ENCODE measurements at places on chromosomes 2 and 18.

DNA sequence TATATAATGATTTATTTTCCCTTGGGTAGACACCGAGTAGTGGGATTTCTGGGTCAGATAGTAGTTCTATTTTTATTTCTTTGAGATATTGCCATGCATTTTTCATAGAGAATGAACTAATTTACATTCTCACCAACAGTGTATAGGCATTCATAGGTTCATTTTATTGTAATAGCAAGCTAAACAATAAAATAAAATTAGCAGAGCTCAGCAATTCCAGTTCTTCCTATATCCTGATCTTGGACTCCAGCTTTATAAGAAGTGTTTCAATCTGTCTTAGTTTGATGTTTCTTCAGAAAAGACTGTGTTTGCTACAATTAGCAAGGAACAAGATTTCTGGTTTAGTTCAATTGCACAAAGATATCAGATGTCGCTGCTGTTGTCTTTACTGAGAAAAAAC is 1024.4 kb upstream of the LRRTM1 start:
- DNase-seq = no peak

- DNase-seq = no peak
These were observed 1138.4 kb downstream of the RPIA start for GRCh38 chr2:89829828-89830227.

- no peak for DNase-seq
These were observed 201.8 kb upstream of the GALNT5 start for GRCh38 chr2:157055660-157056199.

GRCh38 chr2:218605432-218605831 is 2.3 kb upstream of the PLCD4 start:
- no peak for DNase-seq

- DNase-seq = no peak
These were observed 110.3 kb upstream of the ST6GAL2 start for GRCh38 chr2:106996171-106996769.

DNA sequence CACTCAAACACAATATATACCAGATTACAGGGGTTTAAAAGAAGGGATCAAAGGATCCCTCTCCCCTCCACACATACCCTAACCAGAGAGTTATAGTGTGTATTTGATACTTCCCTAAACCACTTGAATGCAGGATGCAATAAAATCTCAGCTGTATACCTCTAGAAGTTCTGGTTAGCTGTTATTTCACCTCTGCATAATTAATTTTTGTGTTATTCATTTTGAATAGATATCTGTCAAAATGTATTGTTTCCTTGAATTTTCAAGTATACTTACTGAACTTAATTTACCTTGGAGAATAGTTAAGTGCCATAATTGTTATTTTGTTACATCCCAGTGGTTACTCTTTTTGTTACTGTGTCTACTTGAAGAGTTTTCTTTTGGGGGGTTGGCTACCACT is 34.5 kb downstream of the DDX1 start:
- DNase-seq = no peak

GRCh38 chr2:181900007-181900651 is 8.6 kb downstream of the ITPRID2 start:
- no peak for DNase-seq

DNA sequence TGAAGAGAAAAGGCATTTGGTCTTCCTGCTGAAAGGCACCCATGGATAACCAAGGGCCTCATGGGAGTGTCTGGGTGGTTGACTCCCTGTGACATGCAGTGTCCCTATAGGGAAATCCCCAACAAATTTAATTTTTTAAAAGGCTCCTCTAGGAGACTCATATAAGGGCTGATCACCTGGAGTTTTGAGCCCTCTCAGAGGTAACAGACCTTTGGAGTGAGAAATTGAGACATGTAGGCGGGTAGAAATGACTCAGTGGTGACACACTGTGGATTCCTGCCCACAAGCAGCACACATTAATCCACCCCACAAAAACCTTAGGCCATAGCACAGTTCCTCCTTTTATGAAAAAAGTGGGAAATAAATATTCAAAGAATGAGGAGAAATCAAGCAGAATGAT is 557.0 kb upstream of the CNTNAP5 start:
- no peak for DNase-seq

- DNase-seq = no peak
These were observed 13.0 kb downstream of the TEX44 start for GRCh38 chr2:231605607-231606091.

DNA sequence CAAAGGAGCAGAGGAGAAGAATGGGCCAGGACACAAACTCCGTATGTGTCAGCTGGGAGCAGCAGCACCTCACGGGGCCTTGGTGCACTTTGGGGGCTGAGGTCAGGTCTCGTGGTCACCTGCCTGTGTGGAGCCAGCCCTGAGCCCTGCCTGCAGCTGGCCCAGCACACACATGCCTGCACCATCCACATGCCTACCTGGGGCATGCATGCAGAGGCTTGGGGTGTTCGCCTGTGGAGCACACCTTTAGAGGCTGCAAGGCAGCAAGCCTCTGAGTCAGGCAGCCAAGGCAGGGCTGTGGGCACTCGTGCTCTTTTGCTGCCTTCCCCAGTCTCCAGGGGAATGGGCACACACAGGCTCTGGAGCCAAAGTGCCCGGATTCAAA is 36.0 kb downstream of the ARHGEF4 start:
- no peak for DNase-seq
